Colonic mucosa (tissue), 4 donors: ENCODE measurements at places on chromosomes 16 and 17.

DNA sequence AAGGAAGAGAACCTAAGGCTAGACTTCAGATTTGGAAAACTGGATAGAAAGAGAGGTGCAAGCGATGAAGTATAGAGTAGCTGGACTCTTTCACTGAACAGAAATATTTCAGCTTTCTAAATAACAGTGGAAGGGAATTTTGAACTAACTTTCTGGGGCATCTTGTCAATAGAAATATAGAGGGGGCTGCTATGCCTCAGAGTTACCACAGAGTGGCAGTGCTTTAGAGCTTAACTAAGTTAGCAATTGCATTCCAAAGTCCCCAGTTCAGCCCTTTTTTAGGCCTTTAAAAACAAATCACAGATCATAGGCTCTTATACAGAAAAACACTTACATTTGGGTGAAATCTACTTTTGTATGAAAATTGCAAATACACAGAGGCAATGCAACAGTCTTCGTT, 154.2 kb upstream of the CDH8 start:
- no peak for DNase-seq

DNA sequence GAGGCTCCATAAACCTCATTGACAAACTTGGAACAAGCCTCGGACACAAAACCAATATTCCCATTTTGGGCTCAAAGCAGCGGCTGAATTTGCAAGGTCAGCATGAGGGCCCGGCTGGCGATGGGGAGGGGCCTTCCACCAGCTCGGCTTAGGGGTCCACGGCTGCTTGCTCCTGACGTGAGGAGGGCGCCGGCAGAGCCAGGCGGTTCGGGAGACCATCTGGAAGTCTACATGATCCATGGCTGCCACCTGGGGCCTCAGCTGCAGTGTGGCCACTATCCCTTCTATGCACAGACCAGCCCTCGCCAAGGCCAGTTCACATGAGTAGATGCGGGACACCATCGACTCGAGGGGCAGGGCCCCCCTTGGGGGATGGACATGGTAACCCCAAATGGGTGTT, 39.1 kb downstream of the NDEL1 start:
- no peak for DNase-seq

DNA sequence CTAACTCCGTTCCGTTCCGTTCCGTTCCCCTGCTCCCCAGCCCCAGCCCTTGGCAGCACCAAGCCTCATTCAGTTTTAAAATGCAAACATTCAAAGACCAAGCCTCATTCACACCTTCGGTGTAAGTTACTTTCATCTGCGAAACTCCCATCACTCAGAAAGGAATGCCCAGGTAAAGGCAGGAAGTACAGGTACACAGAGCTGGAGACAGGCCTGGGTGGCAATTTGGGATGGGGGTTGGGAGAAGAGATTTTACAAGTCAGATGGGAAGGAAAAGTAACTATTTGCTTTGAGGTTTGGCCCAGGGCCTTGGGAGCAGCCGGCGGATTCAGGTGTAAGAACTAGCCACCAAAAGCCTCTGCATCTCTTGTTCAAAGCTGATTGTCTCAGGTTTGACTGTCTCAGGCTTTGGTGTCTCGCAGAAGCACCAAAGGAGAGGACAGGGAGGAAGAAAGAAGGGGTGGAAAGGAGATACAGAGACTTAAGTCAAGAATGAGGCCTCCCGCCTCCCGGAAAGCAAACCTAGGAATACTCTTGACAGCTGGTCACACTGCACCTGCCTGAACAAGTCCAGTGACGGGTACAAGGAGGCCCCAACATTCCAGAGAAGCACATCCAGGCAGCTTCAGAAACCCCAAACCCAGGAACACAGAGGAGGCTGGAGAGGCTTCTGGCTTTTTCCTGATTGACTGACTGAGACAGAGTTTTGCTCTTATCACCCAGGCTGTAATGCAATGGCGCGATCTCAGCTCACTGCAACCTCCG, 54.7 kb downstream of the NXN start:
- no peak for DNase-seq

DNA sequence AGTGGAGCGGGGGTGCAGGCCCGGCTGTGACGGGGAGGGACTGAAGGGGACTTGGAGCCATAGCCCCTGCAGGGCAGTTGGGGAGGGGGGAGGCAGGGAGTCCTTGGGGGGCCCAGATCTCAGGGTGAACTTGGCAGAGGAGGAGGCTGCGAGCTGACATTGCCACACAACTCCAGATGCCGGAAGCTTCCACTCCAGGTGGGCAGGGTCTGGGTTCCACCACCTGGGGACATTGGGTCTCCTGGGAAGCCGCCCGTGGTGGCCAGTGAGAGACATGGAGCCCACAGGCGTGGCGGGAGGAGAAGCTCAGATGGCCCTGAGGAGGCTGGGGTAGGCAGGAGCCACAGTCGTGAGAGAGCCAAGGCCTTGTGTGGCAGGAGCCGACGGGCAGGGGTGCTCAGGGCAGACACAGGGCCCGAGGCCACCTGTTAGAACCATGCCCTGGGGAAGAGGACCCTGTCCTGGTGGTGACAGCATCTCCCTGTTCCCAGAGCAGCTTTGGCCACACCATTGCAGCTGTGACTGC, 18.2 kb upstream of the GAA start:
- DNase-seq: no peak

DNA sequence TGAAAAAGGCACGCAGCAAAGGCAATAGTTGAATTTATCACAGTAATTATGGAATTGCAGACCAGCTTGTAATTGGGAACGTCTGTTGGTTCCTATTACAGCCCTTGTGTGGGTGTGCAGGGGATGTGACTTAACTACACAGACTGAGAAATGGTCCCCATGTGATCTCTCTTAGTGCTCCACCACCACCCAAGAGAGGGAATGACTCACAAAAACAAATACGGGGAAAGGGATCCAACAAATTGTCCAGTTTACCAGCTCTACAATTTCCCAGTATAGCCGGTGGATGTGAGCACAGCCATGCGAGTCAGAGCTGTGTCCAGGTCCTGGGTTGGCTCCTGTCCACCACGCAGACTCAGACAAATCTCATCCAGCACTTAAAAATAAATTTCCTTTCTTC, 337.9 kb downstream of the GRIN2A start:
- no peak for DNase-seq

DNA sequence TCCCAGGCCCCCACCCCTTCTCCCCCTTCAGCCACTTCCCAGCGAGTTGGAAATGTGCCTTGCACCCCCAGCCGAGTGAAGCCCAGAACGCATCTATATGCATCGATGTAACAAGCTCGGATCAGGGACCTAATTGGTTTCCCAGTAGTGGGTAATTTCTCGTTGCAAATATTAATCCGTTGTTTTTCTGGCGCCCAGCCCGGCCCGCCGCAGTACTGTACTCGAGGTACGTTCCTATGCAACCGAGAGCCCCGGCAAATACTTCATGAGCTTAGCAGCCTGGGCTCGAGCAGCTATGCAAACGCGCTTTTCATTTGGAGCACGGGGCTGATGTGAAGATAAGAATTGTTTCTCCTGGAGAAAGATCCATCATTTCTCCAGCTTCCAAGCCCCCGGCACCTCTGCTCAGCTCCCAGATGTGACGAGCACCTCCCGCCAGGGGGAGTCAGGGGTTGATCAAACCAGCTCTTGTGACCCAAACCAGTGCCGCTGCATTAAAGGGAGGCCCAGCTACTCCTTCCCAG, 229.8 kb downstream of the KATNIP start:
- no peak for DNase-seq

DNA sequence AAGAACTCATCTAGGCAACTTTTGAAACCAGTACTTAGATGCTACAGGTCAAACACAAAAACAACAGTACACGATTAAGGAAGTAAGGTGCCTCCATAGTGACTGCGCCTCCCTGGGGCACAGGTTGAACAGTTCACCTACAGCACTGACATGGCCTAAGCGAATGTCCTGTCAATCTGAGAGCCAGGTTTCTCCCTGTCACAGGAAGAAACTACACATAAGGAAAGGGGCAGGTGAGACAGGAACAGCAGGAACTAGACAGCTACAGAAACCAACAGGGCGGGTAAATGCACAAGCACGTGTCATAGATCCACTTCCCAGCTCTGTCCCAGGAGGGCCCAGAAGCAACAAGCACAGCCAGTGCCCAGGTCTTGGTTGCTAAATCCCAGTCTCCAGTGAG, 8.0 kb upstream of the ARHGDIA start:
- DNase-seq: no peak

DNA sequence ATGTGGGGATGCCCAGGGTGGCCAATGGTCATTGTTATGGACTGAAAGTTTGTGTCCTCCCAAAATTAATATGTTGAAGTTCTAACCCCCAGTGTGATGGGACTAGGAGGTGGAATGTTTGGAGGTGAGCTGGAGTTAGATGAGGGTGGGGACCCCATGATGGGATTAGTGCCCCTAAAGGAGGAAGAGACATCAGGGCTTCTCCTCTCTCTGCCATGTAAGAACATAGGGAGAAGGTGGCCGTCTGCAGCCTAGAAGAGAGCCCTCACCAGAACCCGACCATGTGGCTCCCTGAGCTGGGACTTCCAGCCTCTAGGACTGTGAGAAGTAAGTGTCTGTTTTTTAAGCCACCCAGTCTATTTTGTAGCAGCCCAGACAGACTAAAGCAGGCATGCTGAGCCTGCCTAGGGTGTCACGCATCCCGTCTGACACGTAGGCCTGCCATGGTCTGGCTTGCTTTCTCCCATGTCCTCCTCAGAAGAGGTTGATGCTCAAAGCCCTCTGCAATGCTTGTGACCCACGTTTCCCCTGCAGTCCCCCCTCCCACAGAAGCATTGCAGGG, 4.0 kb upstream of the PRPSAP1 start:
- no peak for DNase-seq

GRCh38 chr16:71927787-71928186, 32.5 kb downstream of the IST1 start:
- DNase-seq: no peak

DNA sequence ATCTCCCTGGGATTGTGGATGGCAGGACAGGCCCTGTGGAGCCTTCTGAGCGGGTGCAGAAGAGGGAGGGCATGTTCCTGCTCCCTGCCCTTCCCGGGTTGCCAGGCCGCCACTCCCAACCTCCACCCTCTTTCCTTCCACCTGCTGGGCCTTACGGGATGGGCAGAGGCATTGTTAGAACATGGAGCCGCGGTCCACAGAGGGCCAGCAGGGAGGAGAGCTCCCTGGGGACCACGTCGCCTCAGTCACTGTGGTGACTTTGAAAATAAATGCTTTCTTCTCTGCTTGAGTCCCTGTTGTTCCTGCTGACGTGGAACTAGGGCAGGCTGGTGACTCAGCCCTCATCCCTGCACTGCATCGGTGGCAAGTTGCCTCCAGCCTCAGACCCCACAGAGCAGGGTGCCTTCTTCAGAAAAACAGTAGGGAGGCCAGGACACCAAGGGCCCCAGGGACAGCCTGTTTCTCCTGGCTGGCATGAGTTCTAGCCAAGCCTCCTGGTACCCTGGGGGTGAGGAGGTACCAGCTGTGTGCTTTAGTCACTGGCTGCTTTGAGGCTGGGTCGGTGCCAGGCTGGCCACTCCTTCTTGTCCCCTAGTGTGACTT, 224.9 kb downstream of the SEC14L1 start:
- peak; percentile 78 for DNase-seq

- DNase-seq: no peak
Observed at GRCh38 chr17:38687286-38687685, 12.5 kb upstream of the EPOP start.

DNA sequence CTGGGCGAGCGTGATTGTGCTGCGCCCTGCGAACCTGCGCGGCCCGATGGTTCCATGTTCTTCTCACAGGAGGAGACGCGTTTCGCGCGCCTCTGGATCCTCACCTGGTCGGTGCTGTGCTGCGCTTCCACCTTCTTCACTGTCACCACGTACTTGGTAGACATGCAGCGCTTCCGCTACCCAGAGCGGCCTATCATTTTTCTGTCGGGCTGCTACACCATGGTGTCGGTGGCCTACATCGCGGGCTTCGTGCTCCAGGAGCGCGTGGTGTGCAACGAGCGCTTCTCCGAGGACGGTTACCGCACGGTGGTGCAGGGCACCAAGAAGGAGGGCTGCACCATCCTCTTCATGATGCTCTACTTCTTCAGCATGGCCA, 1.0 kb downstream of the FZD2 start:
- DNase-seq: no peak

DNA sequence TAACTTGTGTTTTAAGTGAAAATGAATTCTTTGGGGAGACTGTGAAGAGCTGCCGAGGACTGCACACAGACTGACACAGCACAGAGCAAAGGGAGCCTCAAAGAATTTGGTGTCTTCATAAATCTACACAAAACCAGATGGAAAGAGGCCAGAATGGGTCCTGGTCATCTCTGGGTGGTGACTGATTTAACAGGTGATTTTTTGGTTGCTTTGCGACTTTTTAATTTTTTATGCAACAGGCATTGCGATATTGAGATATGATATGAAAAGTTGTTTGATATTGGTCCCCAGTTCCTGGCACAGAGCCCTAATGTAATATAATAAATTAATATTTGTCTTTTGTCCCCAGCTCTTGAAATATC, 12.6 kb upstream of the EIF1 start:
- DNase-seq: no peak

- DNase-seq: peak; percentile 22
Observed at GRCh38 chr17:65551267-65552040, 10.0 kb downstream of the AXIN2 start.

DNA sequence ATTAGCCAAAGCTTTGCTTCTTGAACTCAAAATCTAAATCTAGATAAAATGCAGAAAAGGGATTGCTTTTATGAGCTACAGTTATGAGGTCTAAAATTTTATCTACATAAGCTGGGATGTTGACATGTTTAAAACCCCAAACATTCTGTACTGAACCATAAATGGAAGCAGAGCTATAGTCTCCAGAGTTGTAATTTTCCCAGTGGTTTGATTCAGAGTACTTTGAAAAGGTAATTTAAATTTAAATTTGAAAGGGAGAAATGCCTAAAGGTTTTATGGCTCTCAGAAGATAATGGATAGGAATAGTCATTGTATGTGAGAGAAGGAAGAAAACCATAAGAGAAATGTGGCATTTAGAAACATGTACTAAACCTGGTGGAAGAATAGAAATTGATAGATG, 163.2 kb downstream of the PPM1E start:
- no peak for DNase-seq

DNA sequence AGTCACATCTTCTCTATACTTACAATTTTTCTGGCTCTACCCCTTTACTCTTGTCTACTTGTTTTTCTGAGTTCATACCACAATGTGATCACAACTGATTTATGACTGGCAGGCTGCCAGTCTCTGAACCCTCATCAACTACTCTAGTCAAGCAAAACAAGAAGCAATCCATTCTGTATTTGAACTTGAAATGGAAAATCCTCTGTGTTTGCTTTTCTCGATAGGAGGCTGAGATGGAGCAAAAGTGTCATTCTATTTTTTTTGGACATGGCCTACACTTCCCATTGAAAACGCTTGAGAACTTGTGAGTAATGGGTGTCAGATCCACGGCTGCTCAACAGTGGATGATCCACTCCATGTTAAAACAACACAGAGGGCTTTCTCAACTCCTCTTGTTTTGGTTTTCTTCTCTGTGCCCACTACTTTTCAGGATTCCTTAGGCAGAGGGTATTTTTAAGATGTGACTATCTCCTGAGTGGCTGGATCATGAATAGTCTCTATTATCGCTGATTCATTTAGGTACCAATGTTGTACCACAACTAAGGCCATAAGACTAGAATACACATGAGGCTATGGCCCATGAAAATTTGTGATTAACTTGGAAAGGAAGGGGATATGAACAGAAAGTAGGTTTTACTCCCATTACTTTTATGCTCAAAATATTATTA, 11.7 kb downstream of the TMEM100 start:
- DNase-seq: no peak
